GM03348 (cell line): ENCODE measurements at places on chromosomes 3 and 15.

GRCh38 chr15:70625438-70625837 lies 137.9 kb downstream of the UACA start:
- no peak for DNase-seq

DNA sequence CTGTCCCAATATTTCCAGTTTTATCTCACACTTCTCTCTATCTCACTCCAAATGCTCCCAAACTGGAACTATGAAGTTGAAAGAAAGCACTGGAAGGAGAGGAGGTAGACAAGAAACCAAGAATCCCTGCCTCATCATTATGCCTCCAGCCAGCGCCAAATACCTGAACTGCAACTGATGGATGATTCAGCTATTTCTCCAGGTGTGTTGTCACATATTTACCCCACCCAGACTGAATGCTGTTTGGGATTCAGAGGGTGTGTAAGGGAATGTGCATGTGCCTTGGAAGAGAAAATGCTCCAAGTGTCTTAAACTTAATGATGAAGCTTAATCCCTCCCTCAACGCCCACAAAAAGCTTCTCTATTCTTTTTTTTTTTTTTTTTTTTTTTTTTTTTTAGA lies 269.5 kb upstream of the ATP11B start:
- DNase-seq, result no peak

DNA sequence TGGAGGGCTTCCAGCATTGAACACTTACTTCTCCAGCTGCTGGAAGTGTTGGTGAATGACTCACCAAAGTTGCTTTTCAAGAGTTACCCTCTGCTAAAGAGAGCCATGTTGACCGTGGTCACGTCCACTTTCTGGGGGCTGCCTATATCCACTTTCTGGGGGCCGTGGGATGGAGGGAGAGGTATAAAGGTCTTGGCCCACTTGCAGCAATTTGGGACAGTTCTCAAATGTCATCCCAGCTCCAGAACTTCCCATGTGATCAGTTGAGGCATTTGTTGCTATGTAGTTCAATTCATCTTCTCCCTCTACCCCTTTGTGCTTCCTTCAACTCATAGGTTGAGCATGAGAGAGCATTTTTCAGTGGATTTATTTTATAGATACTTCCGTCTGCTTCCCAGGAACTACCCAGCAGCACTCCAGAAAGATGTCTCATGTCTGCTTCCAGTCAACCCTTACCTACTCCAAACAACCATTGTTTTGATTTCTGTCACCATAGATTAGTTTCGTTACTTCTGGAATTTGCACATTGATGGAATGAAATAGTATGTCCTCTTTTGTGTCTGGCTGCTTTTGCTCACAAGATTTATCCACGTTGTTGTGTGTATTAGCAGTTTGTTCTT lies 130.6 kb downstream of the TCF12 start:
- DNase-seq, result no peak

- DNase-seq, result no peak
These were observed 340.2 kb upstream of the IGF1R start for GRCh38 chr15:98308117-98308516.

DNA sequence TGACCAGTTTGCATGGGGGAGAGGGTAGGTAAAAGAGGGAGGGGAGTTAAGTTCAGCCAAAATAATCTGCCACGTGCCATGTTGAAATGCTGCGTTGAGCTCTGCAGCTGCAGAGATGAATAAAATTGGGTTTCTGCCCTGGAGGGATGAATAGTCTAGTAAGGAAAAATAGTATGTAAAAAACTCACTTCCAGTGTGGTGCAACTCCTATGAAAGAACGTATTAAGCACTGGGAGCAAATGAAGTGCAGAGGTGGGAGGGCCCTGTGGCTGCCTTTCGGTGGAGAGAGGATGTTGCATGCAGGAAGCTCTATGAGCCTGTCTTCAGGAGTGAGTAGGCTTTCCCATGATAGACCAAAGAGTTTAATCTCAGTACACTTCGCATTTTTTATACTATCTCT lies 8.6 kb downstream of the CEP63 start:
- no peak for DNase-seq

DNA sequence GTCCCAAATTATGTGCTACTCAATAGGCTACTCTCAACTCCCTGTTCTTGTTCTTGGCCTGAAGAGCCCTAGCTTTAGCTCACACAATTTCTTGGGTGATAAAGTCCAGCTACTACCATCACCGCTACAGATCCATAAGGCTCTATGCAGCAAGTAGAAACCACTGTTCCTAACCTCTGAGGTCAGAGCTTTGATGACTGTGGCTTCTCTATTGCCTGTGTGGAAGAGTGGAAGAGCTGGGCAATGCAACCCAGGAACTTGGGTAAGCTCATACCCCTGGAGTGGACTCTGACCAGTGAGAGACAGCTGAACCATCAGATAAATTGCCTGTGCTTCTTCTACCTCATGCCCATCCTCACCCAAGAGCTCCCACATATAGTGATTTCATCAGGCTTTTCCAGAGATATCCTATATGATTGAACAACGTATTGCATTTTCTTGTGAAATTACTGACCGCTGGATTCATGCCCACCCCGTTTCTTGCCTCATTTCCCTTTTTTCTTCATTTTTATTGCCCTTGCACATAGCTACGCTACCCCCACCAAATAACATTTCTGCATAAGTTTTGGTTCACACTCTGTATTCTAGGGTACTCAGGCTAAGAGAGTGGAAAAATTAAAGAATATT lies 172.3 kb upstream of the MBNL1 start:
- DNase-seq, result no peak

- DNase-seq, result no peak
These were observed 4.3 kb upstream of the AP3B2 start for GRCh38 chr15:82714016-82714415.

DNA sequence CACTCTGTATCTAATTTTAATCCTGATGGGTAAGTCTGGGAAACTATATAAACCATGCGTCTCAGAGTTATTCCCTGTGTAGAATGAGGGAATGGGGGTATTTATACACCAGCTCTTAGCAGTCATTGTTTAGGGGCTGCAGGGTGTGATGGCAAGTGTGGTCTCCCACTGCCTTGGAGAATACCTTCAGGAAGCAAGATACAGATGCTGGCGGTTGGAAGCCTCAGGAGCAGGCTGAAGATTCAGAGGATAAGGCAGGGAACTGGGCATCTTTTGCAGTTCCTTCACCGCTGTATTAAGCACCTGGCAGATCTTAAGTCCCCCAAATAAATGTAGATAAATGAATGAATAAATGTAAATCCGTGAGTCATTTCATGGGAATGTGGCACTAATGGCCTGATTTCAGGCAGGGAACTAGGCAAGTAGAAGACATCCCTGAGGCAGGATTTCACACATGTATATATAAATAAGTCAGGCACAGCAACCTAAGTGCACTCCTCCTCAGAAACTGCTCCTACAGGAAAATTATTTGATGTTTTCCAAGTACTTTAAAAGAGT lies 209.2 kb upstream of the GADL1 start:
- no peak for DNase-seq

DNA sequence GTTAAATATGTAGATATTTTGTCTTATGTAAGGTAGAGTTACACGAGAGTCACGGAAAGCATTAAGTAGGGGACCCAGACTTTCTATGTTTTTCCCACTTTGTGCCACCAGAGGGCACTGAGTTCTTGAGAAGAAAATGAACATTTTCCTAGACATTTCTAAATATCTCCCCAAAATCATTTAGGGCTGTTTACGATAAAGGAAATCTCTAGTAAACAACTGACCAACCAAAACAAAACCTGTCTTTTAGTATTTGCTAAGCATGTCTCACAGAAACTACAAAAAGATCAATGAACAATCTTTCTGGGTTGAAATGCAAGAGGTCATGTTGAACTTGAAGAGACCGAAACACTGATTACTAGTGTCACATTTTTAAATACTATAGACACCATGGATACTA lies 16.1 kb downstream of the POU1F1 start:
- DNase-seq, result peak; percentile 45

GRCh38 chr3:169526246-169526645 lies 137.3 kb downstream of the MECOM start:
- no peak for DNase-seq

DNA sequence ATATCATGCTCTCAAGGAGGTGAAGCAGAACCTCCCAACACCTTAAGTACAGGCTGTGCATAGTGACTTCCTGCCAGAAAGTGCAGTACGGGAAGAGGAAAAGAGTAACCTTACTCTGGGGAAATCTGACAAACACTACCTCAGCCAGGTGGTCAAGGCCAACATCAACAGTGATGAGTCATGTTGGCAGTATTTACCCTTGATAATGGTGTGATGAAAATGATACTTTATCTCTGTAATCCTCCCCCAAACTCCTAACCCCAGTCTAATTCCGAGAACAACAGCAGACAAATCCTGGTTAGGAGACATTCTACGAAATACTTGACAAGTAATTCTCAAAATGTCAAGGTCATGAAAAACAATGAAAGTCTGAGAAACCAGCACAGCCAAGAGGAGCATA lies 26.5 kb downstream of the ANKDD1A start:
- DNase-seq, result no peak

- DNase-seq, result no peak
These were observed 85.8 kb downstream of the CFAP20DC start for GRCh38 chr3:58963928-58964503.

DNA sequence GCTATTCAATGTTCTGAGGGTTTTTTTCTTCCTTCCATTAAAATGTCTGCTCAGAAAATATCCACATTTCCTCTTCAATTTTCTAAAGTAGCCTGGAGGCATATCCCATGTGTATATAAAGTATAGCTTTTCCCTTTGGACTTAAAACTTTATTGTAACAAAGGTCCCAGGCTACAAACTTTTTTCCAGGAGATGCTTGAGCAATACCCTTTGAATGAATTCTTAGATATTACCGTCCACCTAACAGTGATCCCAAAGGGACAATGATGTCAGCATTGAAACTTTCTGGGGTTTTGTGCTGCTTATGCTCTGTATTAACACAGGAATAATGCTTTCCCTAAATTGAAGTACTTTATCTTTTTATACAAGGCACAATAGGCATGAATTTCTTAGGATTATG lies 525.2 kb downstream of the CADM2 start:
- no peak for DNase-seq

DNA sequence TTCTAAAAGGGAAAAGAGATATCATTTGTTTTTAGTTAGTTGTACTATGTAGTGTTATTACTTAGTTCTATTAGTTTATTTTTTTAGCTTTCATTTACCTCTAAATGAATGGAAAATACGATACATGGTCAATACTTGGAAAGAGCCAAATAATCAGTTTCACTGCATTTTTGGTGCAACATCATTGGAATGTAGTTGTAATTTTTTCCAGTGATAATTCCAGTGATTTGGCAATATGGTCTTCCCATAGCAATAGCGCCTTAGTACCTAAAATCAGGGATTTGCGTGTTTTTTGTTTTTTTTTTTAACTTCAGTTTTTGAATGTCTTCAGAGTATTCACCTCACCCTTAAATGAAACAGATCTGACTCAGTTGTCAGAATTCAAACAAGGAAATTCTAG lies 41.8 kb downstream of the RAB8B start:
- no peak for DNase-seq

DNA sequence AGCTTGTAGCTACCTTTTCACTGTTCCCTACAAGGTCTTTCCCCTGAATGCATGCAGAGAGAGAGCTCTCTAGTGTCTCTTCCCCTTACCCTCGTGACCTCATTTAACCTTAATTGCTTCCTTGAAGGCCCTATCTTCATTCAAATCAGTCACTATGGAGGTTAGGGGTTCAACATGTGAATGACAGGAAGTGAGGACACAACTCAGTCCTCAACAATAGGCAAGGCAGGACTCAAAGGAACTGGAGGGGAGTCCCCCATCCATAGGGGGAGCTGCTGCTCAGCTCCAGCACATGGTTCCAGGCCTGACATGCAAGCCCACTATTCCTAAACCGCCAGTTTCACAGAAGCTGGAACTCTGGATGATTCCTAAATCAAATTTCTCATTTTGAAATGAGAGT lies 33.8 kb upstream of the GYG1 start:
- DNase-seq, result no peak

DNA sequence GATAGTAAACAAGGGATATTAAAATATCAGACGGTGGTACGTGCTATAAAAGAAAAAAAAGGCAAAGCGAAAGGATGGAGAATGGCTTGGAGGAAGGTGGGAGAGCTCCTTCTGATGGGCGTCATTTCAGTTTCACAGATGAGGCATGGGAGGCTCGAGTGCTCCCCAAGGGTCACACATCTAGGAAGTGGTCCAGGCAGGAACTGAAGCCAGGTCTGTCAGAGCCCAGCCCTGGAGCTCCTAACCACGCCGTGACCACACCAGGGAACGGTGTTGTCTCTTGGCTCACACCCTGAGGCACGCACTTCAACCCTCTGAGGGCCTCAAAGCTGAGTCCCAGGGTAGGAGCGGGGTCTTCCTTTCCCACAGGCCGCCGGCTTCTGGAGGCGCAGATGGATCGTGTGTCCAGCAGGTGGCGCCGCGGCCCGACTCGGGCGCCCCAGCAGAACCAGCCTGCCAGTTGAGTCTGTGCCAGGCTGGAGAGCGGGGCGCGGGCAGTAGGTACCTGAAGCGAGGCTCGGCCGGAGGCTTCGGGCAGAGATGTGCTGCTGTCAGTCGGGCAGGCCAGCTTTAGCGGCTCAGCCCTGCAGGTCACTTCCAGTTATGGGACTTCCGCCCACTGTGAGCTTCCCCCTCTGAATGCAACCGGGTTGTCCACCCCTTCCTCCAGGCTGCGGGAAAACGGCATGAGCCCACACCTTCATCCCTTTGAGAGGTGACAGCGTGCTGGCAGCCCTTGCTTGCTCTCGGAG lies 68.1 kb downstream of the SLC6A1 start:
- peak; percentile 91 for DNase-seq

DNA sequence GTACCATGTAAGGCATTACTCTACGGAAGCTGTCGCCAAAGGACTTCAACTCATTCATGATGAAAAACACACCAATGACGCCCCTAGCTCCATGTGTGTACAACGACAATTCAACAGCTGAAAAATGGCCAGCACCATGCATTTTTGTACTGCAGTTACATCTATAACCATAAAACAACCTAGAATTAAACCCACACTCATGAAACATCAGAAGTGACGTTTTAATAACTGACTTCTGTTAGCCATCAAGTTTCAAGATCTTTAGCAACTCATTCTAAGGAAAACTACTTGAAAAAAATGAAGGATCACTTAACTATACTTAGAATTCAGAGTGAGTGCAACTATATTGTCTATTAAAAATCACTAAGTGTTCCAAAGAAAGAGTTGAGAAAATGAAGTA lies 84.9 kb downstream of the RFTN1 start:
- no peak for DNase-seq

DNA sequence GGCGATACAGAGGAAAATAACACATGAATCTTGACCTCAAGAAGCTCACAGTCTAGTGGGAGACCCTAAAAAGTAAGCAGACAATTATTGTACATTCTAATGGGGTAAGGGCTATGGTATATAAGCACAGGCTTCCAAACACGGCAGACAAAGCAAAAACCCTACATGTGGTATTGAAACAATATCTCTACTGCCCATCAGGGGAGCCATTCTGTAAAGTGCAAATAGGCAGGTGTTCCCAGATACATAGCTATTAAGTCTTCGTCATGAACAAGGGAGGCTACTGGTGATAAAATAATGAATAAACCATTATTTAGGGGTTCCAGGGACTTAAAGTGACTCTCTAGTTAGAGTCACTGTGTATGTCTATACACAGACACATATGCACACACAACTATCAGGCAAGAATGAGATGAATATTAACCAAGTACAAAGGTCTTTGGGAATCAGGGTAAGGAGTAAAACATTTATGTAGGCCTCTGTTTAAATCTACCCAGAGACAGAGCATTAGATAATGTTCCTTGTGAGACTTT lies 38.7 kb upstream of the ASB14 start:
- DNase-seq, result no peak
